T-helper 22 cell (primary cell): ENCODE measurements at places on chromosomes 2 and 18.

- no peak for DNase-seq
These were observed 297.0 kb upstream of the NXPH2 start for GRCh38 chr2:139077099-139077737.

GRCh38 chr2:104332731-104333130, 521.2 kb upstream of the POU3F3 start:
- DNase-seq: no peak

DNA sequence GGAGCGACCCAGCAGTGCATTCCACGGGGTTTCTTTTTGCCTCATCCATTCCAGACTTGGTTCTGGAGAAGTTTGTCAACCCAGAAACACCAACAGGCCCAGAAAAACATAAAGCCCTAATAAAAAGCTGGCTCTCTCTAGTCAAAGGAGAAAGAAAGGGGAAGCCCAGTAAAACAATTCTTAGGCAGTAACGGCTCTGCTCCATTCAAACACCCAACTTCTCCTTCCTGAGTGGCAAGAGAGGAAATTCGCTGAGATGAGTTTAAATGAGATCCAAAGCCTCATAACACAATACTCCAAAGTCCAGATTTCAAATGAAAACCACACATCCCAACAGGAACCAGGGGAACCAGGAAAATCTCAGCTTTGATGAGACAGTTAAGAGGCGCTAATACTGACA, 179.9 kb downstream of the RPIA start:
- DNase-seq: no peak

DNA sequence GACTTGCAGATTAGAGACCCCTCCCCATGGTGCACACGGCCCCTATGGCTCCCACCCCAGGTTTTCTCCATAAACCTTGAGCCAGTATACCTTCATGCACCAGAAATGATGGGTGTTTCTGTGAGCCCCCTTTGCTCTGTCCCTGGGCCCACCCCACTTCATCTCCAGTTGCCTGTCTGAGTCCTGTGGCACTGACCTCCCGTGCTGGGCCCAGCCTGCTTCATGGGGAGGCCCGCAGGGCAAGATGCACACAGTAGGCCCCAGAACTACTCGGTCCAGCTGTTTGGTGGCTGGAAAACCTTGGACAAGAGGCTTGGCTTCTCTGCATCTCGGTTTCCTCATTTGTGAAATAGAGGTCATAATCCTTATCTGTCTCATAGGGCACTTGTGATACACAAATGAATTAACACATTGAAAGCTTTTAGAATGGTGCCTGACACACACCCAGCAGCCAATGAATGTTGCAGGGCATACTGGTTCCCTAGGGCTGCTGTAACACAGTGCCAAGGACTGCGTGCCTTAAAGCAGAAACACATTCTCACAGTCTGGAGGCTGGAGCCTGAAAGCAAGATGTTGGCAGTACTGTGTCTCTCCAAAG, 58.4 kb downstream of the SH3BP4 start:
- no peak for DNase-seq

DNA sequence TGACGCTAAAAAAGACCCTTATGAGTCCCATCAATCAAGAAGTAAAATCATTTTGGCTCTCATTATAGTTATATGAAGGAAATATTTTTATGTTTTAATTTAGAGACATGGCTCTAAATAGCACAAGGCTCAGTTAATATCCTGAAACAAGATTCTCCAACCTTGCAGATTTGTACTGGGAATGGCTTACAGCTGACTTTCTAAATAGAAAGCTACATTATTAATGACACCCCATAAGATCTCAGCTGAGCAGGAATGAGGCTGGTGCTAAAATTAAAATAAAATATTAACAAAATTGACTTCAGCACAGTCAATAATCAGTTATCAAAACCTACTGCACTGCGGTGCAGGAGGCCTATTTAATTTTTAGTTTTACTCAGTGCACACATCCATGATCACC, 136.9 kb downstream of the SLC39A10 start:
- DNase-seq: no peak

- no peak for DNase-seq
These were observed 52.3 kb downstream of the ARHGAP28 start for GRCh38 chr18:6781796-6782195.

- DNase-seq: no peak
These were observed 28.8 kb downstream of the STEAP3 start for GRCh38 chr2:119252186-119253113.

- no peak for DNase-seq
These were observed 1127.5 kb upstream of the CELF4 start for GRCh38 chr18:38693104-38693503.
